GM23338 (cell line): ENCODE measurements at places on chromosomes 2 and 18. TPM values are rescaled to one million over a fixed set of nuclear protein-coding genes. Genes with fewer than 3 reads are reported as not detected.

Gene LINC00305
- polyA plus RNA-seq = not detected in 2 replicates

Gene FLACC1
- polyA plus RNA-seq = 0.27 TPM in 1 of 2 replicates, not detected in the other

Gene SGPP2
- 0.08 and 0.09 TPM in 2 replicates for polyA plus RNA-seq

Gene LBX2
- polyA plus RNA-seq = 0.57 and 0.82 TPM in 2 replicates

Gene CLHC1
- 5.0 and 5.1 TPM in 2 replicates for polyA plus RNA-seq

Gene CFAP65
- polyA plus RNA-seq = 0.37 and 0.74 TPM in 2 replicates

Gene LYPD6B
- 3.4 and 3.6 TPM in 2 replicates for polyA plus RNA-seq

Gene B3GNT2
- 32.3 and 35.5 TPM in 2 replicates for polyA plus RNA-seq

Gene SNRNP200
- 70.7 and 72.3 TPM in 2 replicates for polyA plus RNA-seq

Gene NT5DC4
- polyA plus RNA-seq = not detected in 2 replicates

Gene CCDC85A
- 0.17 and 0.21 TPM in 2 replicates for polyA plus RNA-seq

Gene GALR1
- 0.19 and 0.32 TPM in 2 replicates for polyA plus RNA-seq
